Upper lobe of left lung (tissue), 6 donors: ENCODE measurements at places on chromosomes 16 and 17.
A peak's percentile ranks its signal among the peaks of the same experiment; 100 is the strongest.

DNA sequence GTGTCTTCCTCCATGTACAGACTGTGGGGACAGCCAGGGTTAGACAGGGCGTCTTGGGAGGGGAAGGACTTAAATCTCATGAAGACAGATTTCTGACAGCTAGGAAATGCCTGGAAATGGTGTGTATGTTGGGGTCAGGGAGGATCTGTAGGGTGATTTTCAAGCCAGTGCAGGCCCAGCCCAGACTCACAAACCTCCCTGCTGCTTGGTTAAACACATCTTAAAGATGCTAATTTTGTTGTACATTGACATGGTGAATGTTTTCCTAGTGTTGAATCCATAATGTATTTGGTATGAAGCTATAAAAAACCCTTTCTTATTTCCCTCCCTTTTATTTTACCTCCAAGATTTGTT lies 238.3 kb downstream of the CCDC182 start:
- DNase-seq = no peak
- H3K27ac ChIP-seq = no peak overlapping the region
- H3K36me3 ChIP-seq = no peaks in the 10 kb centered on the region
- no peaks in the 10 kb centered on the region for H3K27me3 ChIP-seq

DNA sequence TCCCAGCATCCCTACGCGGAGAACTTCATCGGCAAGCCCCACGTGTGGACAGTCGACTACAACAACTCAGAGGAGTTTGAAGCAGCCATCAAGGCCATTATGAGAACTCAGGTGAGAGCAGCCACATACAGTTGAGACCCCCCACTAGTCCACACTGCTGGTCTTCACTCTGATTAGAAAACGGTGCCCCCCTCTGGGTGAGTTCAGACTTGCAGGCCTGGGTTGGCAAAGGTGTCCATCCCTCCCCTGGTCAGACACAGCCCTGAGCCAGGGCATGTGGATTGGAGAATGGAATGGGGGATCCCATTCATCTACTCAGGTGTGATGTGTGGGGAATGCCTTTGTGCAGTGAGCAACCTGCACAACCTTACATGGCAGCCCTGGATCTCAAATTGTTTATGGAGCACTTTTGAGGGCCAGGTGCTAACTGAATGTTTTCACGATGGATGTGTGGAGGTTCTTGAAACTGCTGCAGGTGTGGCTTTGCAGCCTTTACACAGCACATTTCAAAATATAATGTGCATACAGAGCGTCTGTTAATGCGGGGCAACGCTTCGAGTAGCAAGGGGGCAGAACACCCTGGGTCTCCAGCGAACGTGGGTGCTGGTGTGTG lies 72.6 kb downstream of the MGAT5B start:
- no peak overlapping the region for H3K27ac ChIP-seq
- H3K4me3 ChIP-seq = no peak overlapping the region
- no peaks in the 10 kb centered on the region for H3K4me1 ChIP-seq
- H3K27me3 ChIP-seq = no peaks in the 10 kb centered on the region

DNA sequence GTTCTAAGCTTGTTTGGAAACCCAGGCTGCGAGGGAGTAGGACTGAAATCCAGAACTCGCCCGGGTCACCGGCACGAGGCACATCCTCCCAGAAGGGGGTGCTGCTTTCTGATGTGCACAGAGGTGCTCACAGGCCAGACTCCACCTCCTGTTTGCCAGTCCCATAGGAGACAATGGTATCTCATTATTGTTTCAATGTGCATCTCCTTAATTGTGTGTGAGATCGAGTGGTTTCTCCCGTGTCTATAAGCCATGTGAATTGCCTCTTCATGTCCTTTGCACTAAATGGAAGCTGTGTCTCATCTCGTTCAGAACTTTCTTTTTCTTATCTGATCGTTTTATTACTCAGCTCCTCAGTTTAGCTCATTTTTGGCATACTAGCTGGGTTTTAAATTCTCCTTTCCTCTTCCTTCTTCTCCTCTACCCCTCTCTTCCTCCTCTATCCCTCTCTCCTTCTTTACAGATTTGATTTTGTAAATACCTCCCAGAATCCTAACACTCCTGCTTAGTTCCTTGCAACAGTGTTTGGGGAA lies 32.1 kb upstream of the PRKCB start:
- no peak overlapping the region for H3K4me3 ChIP-seq
- no peak overlapping the region for H3K27ac ChIP-seq
- peak; percentile 75 for DNase-seq
- no peaks in the 10 kb centered on the region for H3K27me3 ChIP-seq
- no peaks in the 10 kb centered on the region for H3K4me1 ChIP-seq

- DNase-seq = no peak
- no peaks in the 10 kb centered on the region for H3K4me1 ChIP-seq
- no peak overlapping the region for H3K27ac ChIP-seq
- no peaks in the 10 kb centered on the region for H3K27me3 ChIP-seq
- H3K4me3 ChIP-seq = no peak overlapping the region
Measured at GRCh38 chr17:3418222-3418621, 7.1 kb downstream of the OR3A3 start.

DNA sequence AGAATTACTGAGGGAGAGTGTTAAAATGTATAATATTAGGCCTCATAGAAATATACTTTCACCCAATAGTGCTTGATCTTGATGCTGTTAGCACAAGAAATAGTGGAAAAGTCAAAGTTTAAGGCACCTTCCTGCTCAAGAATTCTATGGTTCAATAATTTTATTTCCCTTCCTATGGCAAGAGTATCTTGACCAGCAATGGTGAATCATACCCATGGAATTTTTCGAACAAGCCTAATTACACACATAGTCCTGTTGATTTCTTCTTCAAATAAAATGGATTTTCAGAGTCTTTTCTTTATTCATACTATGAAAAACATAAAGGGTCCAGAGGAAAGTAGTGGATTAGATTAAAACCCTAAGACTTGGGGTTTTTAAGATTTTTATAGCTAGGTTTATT lies 810.6 kb downstream of the CDH11 start:
- no peak for DNase-seq
- H3K4me3 ChIP-seq = no peak overlapping the region
- H3K27me3 ChIP-seq = no peaks in the 10 kb centered on the region

GRCh38 chr17:22692066-22692805 lies 999.9 kb downstream of the KCNJ18 start:
- no peak overlapping the region for H3K27ac ChIP-seq
- no peaks in the 10 kb centered on the region for H3K36me3 ChIP-seq
- H3K4me1 ChIP-seq = no peaks in the 10 kb centered on the region
- H3K27me3 ChIP-seq = no peaks in the 10 kb centered on the region
- H3K4me3 ChIP-seq = no peak overlapping the region
- DNase-seq = no peak
